Osteocyte (in vitro differentiated cells): ENCODE measurements at places on chromosomes 3 and 15. TPM values are rescaled to one million over a fixed set of nuclear protein-coding genes. Genes with fewer than 3 reads are reported as not detected.

- H3K27ac ChIP-seq = no peak overlapping the region
- H3K4me1 ChIP-seq = peaks cover 8% of the 10 kb centered on the region
- H3K4me3 ChIP-seq = no peak overlapping the region
- H3K27me3 ChIP-seq = peaks cover 19% of the 10 kb centered on the region
Measured at GRCh38 chr15:89002281-89002761, 85.9 kb upstream of the ABHD2 start.

OSBPL10 gene
- 21.7 and 24.7 TPM in 2 replicates for total RNA-seq

DNA sequence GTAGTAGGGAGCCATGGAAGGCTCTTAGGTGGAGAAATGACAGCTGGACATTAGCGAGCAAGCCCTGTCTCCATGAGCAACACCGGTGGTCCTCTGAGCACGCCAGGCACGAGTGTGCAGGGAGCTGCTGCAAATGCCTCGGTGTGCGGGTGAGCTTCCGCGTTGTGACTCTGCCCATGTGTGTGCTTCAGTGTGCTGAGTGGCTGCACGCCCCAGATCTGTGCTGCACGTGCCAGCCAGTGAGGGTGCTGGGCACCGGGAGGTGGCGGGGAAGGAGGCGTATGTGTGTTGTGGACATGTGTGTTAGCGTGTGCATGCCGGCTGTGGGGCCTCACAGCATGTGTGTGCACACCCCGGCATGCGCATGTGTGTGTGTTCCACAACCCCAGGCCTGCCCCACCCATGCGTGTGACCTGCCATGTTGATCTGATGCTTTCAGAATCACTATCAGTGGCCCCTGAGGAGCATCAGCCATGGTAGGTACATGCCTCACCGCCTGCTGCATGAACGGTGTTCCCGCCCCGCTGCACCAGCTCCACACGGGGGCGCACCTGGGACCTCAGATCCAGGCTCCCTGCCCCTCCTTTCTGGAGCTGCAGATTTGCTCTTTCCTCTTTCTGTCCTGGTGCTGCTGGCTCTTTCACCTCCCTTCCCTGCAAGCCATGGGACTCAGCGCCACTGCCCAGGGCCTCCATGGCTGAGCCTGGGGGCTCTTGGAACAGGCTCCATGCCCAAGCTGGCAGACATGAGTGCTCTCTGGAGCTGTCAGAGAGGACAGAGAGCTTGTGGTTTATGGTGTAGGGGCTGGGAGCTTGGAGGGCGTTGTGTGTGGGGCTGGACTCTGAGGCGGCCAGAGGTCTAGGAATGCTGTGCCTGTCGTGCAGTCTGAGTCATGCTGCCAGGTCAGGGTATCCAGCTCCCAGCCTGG, 169.4 kb downstream of the TBC1D2B start:
- peak overlapping the region; percentile 59 for H3K27ac ChIP-seq
- DNase-seq = peak; percentile 79
- peaks cover under 1% of the 10 kb centered on the region for H3K27me3 ChIP-seq
- no peak overlapping the region for H3K4me3 ChIP-seq

ANKRD34C gene
- total RNA-seq = 0.08 TPM in 1 of 2 replicates, not detected in the other

DNA sequence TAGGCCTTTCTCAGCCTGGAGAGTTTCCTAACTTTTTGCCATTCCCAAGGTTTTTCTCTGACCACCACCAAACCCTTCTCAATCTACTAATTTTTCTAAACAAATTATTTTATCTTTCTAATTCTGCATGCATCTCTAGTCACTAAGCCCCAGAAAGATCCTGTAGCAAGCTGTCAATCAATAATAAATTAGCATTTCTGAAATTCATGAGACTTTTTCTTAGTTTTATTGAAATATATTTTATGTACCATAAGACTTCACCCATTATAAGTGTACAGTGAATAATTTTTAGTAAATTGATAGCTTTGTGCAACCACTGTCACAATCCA, 22.4 kb upstream of the AP4E1 start:
- H3K27me3 ChIP-seq = no peaks in the 10 kb centered on the region
- no peak overlapping the region for H3K4me3 ChIP-seq
- H3K27ac ChIP-seq = peak overlapping the region; percentile 95

GOLGA6B gene
- not detected in 2 replicates for total RNA-seq

RASL12 gene
- total RNA-seq = 0.73 and 0.78 TPM in 2 replicates

GRCh38 chr3:124373524-124373923, 356.7 kb upstream of the UMPS start:
- DNase-seq = no peak
- H3K27me3 ChIP-seq = no peaks in the 10 kb centered on the region
- H3K4me3 ChIP-seq = no peak overlapping the region
- no peak overlapping the region for H3K27ac ChIP-seq

GPR62 gene
- not detected in 2 replicates for total RNA-seq

DNA sequence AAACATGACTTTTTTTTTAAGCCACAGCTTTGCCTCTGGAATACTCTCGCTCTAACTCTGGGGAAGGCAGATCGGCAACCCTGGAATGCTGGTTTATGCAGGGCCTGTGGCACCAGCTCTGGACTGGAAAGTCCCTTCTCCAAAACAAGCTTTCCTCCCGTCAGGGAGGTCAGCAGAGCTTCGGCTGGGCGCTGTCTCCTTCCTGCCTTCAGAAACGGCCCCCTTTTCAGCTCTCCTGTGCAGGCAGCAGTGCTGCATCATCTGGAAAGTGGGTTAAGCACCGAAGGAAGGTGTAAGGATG, 42.7 kb upstream of the SKOR1 start:
- no peak for DNase-seq
- no peaks in the 10 kb centered on the region for H3K4me1 ChIP-seq
- H3K27me3 ChIP-seq = no peaks in the 10 kb centered on the region
- no peak overlapping the region for H3K4me3 ChIP-seq

GOLGA8H gene
- 0.89 and 1.3 TPM in 2 replicates for total RNA-seq

PDIA5 gene
- total RNA-seq = 35.5 and 39.7 TPM in 2 replicates

- H3K27me3 ChIP-seq = no peaks in the 10 kb centered on the region
- H3K4me3 ChIP-seq = no peak overlapping the region
- no peaks in the 10 kb centered on the region for H3K36me3 ChIP-seq
- DNase-seq = no peak
Measured at GRCh38 chr15:71313806-71314205, 198.5 kb downstream of the THSD4 start.

DNA sequence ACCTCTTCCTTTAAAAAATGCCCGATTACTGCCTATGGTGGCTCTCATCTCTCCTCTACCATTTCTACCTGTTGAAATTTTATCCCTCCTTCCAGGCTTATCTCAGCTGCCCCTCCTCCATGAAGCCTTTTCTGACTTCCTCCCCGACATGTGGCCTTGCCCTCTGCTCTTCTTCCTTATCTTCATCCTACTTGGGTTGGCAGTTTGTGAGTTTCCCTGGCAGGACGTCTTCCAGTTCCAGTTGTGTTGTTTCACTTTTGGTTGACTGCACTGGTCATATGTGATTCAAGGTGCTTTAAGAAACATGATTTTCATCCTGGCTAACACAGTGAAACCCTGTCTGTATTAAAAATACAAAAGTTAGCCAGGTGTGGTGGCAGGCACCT, 4.4 kb downstream of the DLL4 start:
- no peaks in the 10 kb centered on the region for H3K36me3 ChIP-seq
- H3K27ac ChIP-seq = no peak overlapping the region
- H3K4me3 ChIP-seq = no peak overlapping the region
- H3K4me1 ChIP-seq = peaks cover 29% of the 10 kb centered on the region

EXD1 gene
- total RNA-seq = not detected in 2 replicates

DNA sequence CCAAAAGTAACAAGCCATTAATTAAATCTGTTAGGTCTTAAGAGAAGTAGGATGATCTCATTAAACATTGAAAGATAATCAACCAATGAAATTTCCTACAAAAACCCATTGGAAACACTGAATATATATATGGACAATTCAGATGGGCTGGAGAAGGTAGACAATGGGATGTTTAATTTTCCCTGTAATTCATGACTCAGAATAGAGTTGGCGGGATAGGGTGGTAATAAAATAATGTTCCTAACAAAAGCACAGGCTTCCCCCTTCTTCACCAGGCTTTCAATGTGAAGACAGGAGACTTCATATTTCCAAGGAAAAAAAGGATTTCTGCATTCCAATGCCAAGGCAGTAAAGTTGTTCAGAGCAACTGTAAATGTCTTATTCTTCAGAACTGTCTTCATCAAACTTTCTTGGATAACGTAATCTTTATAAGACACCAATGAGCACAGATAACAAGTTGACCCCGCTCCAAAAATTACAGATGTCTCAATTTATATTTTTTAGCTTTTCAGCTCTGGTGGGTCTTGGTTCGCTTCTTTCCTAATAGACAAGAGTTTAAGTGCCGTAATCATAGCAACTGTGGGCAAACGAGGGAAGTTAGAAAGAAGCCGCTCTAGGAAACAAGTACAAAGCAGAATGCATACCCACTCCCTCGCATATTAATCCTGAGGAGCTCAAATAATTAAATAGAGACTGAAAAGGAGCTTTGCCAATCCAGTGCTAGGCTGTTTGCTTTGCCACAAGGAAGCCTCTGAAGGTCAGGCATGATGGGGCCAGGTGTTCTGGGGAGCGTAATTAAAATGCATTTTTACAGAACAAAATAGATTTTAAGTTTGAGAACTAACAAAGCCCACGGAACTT, 377.0 kb downstream of the FOXP1 start:
- peaks cover 40% of the 10 kb centered on the region for H3K4me1 ChIP-seq
- H3K27ac ChIP-seq = no peak overlapping the region
- no peak for DNase-seq
- no peak overlapping the region for H3K4me3 ChIP-seq
- peaks cover 2% of the 10 kb centered on the region for H3K36me3 ChIP-seq

- H3K27ac ChIP-seq = no peak overlapping the region
- H3K4me1 ChIP-seq = no peaks in the 10 kb centered on the region
- H3K27me3 ChIP-seq = peaks cover 63% of the 10 kb centered on the region
- H3K36me3 ChIP-seq = no peaks in the 10 kb centered on the region
- no peak for DNase-seq
Measured at GRCh38 chr3:194032828-194033435, 103.0 kb upstream of the HES1 start.

DNA sequence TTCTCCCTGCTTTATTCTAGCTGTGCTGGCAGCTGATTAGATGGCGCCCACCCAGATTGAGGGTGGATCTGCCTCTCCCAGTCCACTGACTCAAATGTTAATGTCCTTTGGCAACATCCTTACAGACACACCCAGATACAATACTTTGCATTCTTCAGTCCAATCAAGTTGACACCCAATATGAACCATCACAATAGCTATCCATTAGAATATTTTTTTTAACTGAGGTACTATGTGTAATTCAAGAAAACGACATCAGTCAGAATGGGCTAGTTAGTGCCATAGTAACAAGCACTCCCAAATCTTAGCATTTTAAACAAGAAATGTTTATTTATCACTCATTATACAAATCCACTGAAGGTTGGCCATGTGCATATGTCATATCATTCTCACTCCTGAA, 723.1 kb downstream of the NR2F2 start:
- DNase-seq = no peak
- H3K36me3 ChIP-seq = no peaks in the 10 kb centered on the region
- no peaks in the 10 kb centered on the region for H3K4me1 ChIP-seq
- H3K27ac ChIP-seq = no peak overlapping the region
- no peaks in the 10 kb centered on the region for H3K27me3 ChIP-seq
- no peak overlapping the region for H3K4me3 ChIP-seq

DNA sequence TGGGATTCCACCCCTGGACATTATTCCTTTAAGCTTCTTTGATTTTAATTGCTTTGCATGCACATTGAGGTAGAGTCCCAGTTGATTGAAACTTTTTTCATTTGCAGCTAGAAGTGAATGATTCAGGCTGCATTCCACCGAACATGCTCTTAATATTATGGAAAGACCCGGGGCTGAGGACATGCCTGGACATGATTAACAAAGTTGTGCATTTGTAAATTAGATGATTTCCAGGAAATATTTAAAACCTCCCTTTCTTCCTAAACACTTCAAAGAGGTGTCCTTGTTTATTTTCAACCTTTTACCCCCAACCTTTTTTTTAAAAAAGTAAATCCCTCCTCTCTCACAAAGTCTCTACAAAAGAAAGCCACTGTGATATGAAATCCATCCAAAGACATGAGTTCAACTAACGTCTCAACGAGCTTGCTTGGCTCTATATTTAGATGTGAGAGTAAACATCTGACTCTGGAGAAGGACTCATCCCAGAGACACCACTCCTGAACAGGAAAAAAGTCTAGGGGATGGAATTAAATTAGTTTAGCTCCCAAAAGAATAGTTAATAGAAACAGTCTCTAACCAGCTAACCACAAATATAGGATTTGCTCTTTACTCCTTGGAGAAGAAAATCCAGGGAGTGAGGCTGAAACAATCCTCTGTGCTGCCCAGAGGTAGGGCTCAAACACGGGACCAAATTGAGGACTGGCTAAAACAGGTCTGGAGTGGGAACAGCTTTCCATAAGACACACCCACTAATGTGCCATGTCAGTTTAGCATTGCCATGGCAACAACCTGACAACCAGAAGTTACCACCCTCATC, 83.1 kb downstream of the XXYLT1 start:
- H3K4me1 ChIP-seq = peaks cover 43% of the 10 kb centered on the region
- DNase-seq = no peak
- H3K27me3 ChIP-seq = no peaks in the 10 kb centered on the region
- H3K4me3 ChIP-seq = no peak overlapping the region
- peaks cover 12% of the 10 kb centered on the region for H3K36me3 ChIP-seq

GOLGA8O gene
- total RNA-seq = 2.4 and 2.5 TPM in 2 replicates

GRCh38 chr3:117692416-117692995, 982.9 kb downstream of the TUSC7 start:
- no peak overlapping the region for H3K4me3 ChIP-seq
- peaks cover 19% of the 10 kb centered on the region for H3K27me3 ChIP-seq
- no peak overlapping the region for H3K27ac ChIP-seq
- H3K4me1 ChIP-seq = no peaks in the 10 kb centered on the region
- no peaks in the 10 kb centered on the region for H3K36me3 ChIP-seq

DNA sequence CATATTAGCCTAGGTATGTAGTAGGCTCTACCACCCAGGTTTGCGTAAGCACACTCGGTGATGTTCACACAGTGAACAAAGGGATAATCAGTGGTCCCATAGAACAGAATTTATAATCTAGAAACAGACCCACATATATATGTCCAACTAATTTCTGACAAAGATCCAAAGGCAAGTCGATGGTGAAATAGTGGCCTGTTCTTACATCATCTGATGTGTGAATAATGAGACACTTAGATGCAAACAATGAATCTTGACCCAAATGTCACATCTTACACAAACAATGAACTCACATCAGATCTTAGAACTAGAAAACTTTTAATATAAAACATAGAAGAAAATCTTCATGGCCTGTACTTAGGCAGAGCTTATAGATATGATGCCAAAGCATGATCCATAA, 17.6 kb upstream of the TM2D3 start:
- no peak overlapping the region for H3K4me3 ChIP-seq
- no peak for DNase-seq
- H3K4me1 ChIP-seq = peaks cover 11% of the 10 kb centered on the region
- H3K36me3 ChIP-seq = peaks cover 58% of the 10 kb centered on the region
- H3K27ac ChIP-seq = no peak overlapping the region

- H3K27me3 ChIP-seq = peaks cover 14% of the 10 kb centered on the region
- no peaks in the 10 kb centered on the region for H3K4me1 ChIP-seq
- no peak overlapping the region for H3K27ac ChIP-seq
- H3K36me3 ChIP-seq = no peaks in the 10 kb centered on the region
- no peak overlapping the region for H3K4me3 ChIP-seq
Measured at GRCh38 chr15:49452595-49452994, 29.6 kb downstream of the FGF7 start.

ALS2CL gene
- total RNA-seq = 0.99 and 1.4 TPM in 2 replicates

FBXW12 gene
- total RNA-seq = not detected in 2 replicates

KCNMB2 gene
- not detected in 2 replicates for total RNA-seq

GRCh38 chr3:159773706-159774105, 214.9 kb upstream of the IL12A start:
- no peak for DNase-seq
- H3K4me1 ChIP-seq = peaks cover 41% of the 10 kb centered on the region
- no peak overlapping the region for H3K4me3 ChIP-seq
- no peaks in the 10 kb centered on the region for H3K27me3 ChIP-seq

FANCD2OS gene
- not detected in 2 replicates for total RNA-seq
